ENCODE measurements at places on chromosomes 3 and 15.

- no peak for DNase-seq
These were observed 72.7 kb upstream of the FAM174B start for GRCh38 chr15:92728266-92728665.

DNA sequence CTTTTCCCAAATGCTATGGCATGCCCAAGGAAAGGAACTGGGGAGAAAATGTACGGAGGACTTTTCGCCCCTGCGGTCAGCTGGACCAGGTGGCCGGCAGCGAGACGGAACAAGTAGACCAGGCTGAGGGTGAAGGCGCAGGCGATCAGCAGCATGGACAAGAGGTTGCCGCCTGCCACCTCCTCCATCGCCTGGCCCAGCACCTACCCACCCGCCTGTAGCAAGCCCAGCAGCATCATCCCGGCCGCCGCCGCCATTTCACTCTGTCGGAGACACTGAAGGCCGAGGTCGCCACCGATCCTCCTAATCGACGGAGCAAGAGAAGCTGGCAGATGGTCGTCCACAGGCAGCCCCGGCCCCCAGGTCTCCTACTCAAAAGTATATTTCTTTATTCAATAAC lies 1046.3 kb upstream of the GBE1 start:
- DNase-seq: no peak

DNA sequence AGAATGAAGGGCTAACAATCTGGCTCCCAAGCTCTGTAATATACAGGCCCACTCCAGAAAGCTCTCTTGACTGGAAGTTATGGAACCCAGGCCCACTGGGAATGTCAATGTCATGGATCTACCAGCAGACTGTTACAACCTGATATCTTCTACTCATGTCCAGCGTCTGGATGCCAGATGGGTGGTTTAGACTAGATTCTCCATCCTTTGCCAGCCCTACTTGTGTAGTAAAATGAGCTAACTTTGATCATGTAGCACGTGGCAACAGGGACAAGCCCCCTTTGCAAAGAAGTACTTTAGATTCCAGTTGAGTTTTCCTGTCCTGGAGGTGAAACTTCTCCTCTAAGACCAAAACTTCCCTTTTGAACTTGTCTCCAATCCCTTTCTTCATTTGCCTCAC lies 55.1 kb downstream of the HEG1 start:
- no peak for DNase-seq

DNA sequence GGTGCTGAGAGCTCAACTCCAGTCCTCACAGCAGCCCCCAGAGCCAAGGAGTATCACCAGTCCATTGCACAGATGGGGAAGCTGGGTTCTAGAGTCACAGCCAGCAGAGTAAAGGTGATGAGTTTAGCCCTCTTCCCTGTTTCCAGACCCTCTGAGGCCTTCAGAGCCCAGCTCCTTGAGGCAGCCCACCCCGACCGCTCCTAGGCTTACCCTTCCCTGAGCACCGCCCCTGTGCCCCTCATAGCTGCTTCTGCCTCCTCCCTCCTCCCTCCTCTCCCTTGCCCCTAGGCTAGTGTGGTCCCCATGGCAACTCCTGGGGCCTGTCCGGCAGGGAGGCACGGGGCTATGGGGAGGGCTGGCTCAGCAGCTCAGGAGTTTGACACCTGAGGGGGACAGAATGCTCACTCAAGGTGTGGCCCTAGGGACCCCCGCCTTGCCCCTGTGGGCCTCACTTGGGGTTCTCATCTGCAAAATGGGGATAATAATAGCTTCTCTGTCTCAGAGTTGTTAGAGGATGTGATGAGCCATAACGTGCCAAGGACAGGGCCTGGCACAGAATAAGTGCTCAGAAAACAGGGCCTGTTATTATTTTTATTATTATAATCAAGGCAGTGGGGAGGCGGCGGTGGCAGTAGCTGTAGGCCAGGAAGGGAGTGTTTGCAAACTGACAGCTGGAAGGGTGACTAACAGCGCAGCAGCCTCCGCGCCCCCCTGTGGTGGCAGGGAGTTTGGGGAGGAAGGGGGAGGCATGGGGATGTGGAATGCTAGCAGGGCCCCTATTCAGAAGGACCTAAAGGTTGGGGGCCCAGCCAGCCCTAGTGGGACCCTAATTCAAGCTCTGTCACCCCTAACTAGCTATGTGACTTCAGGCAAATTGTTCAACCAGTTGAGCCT lies 11.5 kb downstream of the CSK start:
- DNase-seq: no peak

GRCh38 chr15:38668898-38669391 lies 104.3 kb upstream of the RASGRP1 start:
- DNase-seq: no peak

- DNase-seq: no peak
These were observed 135.4 kb downstream of the RAB11A start for GRCh38 chr15:66004618-66005262.

- no peak for DNase-seq
These were observed 30.8 kb downstream of the CHCHD4 start for GRCh38 chr3:14093831-14094230.

DNA sequence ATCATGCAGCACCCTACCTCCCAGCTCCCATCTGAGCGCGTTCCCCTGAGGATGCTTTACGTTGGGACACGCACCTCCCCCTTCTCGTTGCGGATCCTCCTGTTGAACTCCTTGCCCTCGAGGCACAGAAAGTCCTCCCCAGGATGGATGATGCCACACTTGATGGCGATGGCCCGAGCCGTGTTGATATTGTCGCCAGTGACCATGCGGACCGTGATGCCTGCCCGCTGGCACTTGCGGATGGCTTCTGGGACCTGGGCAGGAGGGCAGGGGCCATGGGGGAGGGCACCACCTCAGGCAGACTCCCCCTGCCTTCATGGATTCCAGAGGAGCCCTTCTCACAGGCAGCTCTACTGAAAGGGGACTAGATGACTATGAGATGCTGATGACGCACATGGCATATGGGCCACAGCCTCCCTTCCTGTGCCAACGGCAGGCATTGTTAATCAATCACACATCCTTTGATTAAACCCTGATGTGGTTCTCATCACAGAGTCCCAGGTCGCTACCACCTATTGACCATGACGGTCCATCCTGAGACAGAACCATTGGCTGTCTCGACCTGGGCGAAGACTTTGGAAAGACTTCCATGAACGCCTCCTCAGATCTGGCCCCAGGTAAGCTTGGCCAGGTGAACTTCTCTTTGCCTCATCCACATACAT lies 29.5 kb upstream of the SEC13 start:
- no peak for DNase-seq

GRCh38 chr15:39720621-39721611 lies 61.7 kb downstream of the FSIP1 start:
- DNase-seq: no peak

DNA sequence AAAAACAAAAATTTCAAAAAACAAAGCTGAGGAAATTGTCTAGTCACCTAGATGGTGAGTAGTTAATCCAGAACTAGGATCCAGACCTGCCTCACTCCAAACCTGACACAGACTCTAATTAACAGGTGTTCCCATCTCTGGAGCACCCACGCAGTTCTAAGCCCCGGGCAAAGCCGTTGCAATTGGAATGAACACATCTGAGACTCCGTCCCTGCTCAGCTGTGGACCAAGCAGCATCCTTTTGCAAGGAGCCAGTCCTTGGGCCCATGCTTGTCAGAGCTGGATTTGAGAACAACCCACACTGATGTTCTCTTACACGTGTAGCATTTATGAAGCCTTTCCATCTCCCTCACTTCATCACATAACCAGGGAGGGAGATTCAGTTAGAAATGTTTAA lies 54.8 kb downstream of the LMCD1 start:
- DNase-seq: no peak

- DNase-seq: no peak
These were observed 123.2 kb downstream of the DNAJB8 start for GRCh38 chr3:128343287-128344051.

GRCh38 chr3:171429635-171430034 lies 30.6 kb downstream of the TNIK start:
- DNase-seq: no peak

GRCh38 chr15:99296386-99296785 lies 45.1 kb downstream of the LRRC28 start:
- DNase-seq: no peak

DNA sequence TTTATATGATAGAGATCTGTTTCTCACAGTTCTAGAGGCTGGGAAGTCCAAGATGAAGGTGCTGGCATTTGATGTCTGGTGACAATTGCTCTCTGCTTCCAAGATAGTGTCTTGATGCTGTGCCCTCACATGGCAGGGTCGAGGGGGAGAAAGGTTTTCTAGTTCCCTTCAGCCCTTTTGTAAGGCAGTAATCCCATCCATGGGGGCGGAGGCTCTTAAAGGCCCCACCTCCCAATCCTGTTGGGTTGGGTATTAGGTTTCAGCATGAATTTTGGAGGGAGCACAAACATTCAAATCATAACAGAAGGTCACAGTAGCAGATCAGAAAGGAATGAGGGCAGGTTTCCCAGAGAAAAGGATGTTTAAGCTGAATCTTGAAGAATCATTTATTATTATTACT lies 601.7 kb upstream of the ZNF717 start:
- DNase-seq: no peak

- no peak for DNase-seq
These were observed 161.7 kb upstream of the ZNF385D start for GRCh38 chr3:21912711-21913110.

DNA sequence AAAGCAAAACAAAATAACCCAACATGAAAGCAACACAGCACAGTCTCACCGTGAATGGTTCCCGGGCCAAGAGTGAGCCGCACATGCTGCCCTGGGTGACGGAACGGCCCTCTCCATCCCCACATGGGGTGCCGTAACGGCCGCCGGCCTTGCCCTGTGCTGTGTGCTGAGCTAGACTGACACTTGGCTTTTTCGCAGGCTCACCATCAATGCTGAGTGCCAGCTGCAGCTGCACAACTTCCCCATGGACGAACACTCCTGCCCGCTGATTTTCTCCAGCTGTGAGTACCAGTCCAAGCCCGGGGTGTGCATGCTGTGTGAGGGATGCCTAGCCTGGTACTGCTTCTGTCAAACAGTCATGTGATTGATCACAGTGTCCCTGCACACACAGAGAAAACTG lies 357.6 kb downstream of the GABRG3 start:
- no peak for DNase-seq

- DNase-seq: no peak
These were observed 4.6 kb downstream of the UNC13C start for GRCh38 chr15:53982876-53983275.

DNA sequence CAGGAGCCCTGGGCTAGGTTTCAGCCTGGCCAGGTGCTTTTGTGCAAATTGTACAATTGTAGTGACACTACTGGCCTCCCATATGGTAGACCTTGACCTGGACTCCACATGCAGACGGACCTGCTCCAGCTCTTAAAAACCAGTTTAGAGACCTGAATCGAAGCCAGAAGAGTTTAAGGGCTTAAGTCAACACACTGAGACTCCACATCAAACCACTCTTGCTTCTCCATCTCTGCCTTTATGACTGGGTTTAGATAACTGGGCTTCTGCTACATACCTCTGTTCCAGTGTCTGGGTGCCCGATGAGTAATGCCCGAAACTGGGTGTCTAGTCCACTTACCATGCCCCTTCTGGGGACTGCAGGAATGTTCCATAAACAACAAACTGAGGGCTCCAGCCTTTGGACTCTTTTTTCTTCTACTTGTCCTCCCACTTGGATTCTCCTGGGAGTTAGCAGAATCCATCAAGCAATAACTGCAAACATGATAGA lies 32.8 kb downstream of the TMEM212 start:
- no peak for DNase-seq
